HEK293T (cell line): ENCODE measurements at places on chromosomes 4 and X.

DNA sequence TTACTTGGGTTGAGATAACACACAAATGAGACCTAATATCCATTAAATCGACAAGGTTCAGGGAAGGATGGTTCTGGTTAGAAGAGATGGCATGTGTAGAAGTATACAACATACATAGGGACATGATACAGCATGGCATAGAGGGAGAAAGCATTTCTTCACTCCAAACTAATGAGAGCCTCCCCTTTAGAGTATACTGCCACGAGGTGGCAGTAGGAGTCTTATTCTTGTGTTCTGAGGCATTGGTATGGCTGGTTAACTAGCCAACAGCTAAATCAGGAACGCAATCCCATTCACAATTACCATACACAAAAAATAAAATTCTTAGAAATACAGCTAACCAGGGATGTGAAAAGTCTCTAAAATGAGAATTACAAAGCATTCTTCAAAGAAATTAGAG, 29.1 kb upstream of the TRO start:
- DNase-seq: peak; percentile 29

DNA sequence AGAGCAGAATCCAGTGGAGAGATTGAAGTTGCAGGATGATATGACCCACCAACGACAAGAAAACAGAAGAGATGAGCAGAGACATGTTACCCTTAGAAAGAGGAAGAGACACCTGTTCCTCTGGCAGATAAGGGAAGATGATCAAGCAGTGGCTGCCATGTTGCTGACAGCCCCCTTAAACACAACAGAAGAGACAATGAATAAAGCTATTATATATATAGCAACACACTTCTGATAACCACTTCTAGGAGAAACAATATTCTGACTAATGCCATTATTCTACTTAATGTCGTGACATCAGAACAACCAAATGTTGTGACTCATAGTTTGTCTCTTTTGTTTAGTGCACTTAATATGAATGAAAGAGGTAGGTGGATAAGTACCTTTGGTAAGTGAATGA, 44.9 kb downstream of the SH3RF1 start:
- no peak for DNase-seq

DNA sequence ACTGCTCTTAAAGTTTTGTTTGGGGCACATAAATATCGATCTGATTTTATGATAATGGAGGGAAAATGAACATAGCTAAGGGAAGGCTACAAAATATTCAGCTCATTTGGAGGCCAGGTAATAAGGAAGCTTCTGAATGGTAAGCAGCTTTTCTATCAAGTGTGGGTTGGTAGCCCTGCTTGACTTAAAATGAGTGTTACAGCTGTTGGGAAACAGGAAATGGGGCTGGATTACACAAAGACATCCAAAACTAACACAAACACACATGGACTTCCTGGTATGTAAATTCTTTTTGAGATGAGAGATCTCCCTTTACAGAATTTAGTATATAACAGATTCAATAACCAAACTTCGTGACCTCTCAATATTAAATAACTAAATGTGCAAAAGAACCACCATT, 58.0 kb downstream of the FGF16 start:
- DNase-seq: no peak

DNA sequence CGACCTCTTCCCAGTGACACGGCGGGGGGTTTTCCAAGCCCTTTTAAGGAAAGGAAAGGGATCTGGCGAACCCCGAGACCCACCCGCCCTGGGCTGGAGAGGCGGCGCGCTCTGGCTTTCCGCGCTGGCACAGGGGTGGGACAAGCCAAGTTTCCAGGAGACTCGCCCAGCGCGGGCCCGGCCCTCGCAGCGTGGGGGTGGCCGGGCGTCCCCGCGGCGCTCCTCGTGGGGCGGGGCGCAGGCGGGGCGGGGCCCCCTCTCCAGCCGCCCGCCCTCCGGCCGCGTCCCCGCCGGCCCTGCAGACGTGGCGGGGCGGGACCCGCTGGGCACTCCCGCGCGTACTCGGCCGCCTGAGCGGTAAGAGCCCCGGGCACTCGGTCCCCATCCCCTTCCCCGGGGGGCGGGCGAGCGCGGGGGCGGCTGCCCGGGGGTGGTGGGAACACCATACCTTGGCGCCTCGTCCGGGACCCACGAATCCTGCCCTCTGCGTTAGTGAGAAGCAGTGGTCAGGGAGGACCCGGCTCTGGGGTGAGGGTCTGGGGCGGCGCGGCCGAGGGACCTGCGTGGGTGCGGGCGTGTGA, at the start of gene FAM114A1:
Gene FAM114A1, plus strand, starts transcription at position 329 of the 581 bp plus-strand sequence. CDS start 10,273 bp downstream, outside the sequence.
- DNase-seq: peak; percentile 66

- no peak for DNase-seq
These were observed 4.2 kb upstream of the CDS1 start for GRCh38 chr4:84578540-84579402.

DNA sequence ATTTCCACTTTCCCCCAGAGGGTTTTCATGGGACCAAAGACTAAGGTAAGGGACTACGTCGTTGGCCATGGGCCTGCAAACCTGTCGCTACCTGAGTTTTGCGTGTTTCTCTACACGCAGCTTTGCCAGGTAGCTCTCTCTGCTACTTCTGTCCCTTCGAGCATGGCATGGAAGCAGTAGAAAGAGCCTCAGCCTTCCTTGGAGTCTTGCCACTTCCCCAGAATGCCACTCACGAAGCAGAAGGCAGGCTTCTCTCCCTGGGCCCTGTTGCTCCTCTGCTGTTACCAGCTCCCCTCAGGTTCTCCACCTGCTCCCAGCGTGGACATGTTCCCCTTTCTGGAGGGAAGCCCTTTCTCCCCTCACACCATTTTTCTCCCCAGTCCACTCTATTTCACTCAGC, 292.9 kb downstream of the DCTD start:
- DNase-seq: no peak

DNA sequence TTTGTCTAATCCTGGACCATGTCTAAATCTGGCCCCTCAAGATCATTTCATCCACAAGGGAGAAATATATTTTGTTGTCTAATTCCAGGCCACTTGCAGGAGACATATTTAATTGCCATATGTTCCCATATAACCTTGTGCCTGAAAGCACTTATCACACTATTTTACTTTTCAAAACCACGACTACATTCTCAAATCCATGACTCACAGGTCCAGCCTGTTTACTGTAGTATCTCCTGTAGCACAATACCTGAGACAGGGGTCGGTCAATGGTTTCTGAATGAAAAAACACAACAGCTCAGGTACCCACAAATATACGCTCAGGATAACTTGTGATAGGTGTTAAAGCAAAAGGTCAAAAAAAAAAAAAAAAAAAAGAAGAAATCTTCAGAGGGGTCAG, 60.9 kb downstream of the SEC24D start:
- no peak for DNase-seq
